ENCODE measurements at places on chromosomes 12 and 14.

DNA sequence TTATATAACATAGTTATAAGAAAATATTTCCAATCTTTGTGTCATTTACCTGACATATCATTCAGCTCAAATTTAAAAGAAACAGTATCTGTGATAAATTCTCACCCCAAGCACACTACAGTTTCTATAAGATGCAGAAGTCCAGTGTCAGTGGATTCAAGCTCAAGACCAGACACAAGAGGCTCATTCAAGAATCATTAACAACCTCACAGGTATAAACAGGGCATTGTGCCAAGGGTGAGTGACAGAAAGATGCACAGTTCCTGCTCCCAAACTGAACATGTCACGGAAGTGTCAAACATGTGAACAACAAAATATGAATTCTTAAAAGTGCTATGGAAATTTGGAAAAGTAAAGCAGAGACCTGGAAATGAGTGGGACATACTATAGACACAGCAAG is 12.8 kb downstream of the ATP2B1 start:
- no peak for DNase-seq

- DNase-seq: peak; percentile 38
Measured at GRCh38 chr12:76340680-76341435, 7.4 kb downstream of the BBS10 start.

GRCh38 chr14:68633131-68633991 is 159.5 kb downstream of the ZFP36L1 start:
- no peak for DNase-seq

- peak; percentile 47 for DNase-seq
Measured at GRCh38 chr12:15605881-15606590, 183.2 kb downstream of the EPS8 start.

- DNase-seq: no peak
Measured at GRCh38 chr12:104887452-104887851, 70.6 kb downstream of the SLC41A2 start.

DNA sequence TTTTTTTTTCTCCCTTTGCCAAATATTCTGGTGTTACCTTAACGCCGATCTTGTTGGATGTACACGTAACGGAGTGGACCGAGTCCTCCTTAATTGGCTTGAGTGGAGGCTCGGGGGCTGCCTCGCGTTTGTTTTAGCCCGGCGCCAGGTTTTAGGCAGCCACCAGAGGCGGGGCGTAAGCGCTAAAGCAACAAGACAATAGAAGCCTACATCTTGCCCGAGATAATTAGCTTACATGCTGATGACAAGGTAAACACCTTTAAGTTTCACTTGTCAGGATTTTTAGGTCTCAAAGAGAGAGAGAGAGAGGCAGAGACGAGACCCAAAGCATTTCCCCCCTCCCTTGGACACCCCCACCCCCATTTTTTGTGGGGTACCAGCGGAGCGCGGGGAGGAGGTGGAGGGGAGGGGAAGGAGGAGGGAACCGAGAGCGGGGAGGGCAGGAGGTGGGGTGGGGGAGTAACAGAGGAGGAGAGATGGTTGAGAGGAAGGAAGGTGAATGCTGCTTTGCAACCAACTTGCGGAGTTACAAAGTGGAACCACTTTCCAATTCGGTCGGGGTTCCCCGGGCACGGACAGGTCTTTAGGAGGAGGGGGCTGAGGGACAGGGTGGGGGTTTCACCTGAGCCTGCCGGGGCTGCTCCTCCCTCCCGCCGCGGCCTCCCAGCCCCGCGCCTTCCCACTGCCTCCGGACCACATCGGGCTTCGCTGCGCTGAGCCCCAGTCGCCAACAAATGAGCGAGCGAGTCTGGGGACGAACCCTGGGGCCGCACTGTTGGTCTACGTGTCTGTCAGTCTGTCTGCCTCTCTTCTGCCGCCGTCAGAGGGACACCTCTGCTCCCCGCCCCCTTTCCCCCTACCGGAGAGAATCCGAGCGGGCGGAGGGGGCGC is at the start of gene NKX2-1:
Gene NKX2-1, minus strand, starts transcription at position 802 of the 891 bp plus-strand sequence. Its CDS starts 103 bp downstream, at position 699.
- no peak for DNase-seq

GRCh38 chr12:66756631-66757030 is 77.8 kb upstream of the GRIP1 start:
- DNase-seq: no peak

DNA sequence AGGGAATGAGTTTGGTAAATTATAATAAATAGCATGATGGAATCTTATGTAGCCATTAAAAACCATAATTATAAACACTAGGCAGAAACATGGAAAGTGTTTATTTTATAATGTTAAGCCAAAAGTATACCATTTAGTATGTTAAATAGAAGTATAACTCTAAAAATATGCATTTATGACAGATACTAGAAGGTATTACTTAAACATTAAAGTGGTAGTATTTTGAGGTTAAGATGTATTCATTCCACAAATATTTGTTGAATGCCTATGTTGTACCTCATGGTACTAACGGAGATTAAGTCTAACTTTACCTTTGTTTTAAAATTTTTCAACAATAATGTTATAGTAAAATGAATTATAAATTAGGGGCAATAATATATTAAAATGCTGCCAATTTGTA is 24.1 kb downstream of the TTC8 start:
- no peak for DNase-seq

All from dermis microvascular lymphatic vessel endothelial cell (primary cell).